ENCODE measurements at places on chromosomes 11 and 22.

DNA sequence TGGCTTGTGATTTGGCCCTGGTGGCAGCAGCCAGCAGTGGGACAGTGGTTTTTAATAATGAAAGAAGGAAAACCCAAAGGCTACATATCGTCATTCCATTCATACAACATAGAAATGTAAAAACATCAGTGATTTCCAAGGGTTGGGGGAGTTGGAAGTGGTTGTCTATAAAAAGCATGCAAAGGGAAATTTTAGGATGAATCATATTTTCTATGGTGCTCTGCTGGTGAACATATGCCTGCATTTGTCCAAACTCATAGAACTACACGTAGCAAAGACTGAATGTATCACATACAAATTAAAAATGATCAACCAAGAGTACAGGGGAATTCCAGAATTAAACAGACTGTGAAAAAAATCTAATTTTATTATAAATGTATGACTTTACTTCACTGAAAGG is 11.1 kb downstream of the OR5B3 start:
- DNase-seq = no peak

- DNase-seq = no peak
Observed at GRCh38 chr11:7467652-7468051, 17.7 kb upstream of the OLFML1 start.

DNA sequence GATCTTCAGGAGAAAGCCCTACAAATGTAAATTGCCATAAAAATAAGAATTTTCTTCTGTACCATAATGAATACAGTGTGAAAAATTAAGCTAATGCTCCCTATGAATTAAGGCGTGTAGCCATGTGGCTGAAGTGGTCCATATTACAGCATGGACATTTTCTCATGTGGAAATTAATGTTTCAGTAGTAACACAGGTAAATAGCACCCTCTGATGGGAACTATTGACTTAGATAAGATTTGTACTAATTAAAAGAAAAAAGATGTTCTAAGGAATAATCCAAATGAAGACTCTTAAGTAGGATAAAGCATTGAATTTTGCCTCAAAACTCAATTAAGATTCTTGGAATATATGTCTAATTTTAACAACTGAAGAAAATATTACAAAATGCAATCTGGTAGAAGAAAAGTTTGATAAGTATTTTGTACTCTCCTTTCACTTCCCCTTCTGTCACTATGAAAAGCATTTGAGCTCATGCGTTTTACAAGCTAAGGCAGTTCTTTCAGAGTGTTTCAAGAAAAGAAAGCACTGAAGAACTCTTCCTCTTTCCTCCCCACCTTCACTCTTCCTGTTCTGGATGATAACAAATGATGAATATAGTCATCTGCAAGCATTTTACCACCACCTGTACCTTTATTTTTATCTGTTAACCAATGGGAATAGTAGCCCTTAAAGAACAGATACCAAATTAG is 9.9 kb upstream of the OR8D2 start:
- DNase-seq = no peak

DNA sequence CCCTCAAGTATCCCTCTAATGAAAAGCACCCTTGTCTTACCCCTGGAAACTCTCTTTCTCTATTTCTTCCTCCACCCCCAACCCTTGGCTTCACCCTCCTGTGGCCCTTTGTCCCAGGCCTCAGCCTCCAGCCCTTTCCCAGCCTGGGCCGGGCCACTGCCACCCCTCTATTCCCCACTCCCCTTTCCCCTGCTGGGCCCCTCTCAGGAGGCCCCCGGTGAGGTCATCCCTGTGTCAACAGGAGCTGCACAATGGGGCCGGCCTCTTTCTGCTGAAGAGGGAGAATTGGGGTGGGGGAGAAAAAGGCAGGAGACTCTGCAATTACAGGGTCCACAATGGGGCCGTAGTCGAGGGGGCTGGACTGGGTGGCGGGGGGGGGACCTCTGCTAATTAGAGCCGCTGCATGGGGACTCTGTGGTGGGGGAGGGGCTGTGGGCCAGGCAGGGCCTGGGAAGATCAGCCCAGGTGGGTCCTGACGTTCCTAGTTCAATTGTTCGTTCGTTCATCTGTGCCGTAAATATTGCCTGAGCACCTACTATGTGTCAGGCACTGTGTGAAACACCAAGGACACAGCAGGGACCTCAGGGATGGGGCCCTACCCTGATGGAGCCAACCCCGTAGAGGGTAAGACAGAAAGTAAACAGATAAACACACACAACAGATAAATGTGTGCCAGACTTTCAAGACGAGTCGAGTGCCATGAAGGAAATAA is 18.5 kb upstream of the MPPED1 start:
- DNase-seq = no peak

DNA sequence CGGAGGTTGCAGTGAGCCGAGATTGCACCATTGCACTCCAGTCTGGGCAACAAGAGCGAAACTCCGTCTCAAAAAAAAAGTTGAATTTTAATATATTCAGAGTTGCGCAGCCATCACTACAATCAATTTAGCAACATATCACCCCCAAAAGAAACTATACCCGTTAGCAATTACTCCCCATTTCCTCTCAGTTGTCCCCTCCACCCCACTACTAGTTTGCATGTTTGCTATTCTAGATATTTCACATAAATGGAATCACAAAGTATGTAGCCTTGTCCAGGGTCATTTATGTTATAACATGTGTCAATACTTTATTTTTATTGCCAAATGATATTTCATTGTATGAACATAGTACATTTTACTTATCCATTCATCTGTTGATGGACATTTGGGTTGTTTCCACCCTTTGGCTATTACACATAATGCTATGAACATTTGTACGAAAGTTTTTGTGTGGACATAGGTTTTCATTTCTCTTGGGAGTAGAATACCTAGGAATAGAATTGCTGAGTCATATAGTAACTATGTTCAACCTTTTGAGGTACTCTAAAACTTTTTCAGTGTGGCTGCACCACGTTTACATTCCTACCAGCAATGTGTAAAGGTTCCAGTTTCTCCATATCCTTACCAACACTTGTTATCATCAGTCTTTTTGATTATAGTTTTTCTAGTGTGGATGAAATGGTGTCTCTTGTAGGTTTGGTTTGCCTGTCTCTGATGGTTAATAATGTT is 2.2 kb downstream of the ZNF143 start:
- DNase-seq = peak; percentile 34

- DNase-seq = no peak
Observed at GRCh38 chr11:44277196-44278090, 32.5 kb downstream of the ALX4 start.

DNA sequence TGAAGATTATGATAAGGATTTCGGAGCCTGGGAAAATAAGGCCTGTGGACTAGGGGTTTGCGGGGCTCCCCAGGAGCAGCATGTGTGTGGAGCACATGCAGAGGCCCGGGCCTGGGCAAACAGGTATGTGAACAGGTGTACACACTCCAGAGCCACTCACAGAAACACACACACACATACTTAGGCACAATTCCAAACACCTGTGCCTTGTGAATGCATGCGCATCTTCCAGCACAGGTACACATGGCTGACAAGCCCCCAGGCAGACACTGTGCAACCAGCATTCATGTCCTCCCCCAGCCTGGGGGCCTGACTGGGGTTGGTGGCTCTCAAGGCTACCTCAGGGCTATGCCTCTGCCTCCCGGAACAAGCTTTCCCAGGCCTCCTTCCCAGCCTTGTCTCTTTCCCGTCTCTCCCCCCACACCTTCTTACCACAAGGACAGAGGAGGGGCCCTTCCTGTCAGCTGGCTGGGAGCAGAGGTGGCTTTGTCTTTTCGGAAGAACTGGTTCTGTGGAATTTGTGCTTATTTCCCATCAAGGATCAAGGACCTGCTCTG is 2.6 kb upstream of the P2RY6 start:
- no peak for DNase-seq

GRCh38 chr11:85483861-85484260 is 143.3 kb downstream of the DLG2 start:
- no peak for DNase-seq

DNA sequence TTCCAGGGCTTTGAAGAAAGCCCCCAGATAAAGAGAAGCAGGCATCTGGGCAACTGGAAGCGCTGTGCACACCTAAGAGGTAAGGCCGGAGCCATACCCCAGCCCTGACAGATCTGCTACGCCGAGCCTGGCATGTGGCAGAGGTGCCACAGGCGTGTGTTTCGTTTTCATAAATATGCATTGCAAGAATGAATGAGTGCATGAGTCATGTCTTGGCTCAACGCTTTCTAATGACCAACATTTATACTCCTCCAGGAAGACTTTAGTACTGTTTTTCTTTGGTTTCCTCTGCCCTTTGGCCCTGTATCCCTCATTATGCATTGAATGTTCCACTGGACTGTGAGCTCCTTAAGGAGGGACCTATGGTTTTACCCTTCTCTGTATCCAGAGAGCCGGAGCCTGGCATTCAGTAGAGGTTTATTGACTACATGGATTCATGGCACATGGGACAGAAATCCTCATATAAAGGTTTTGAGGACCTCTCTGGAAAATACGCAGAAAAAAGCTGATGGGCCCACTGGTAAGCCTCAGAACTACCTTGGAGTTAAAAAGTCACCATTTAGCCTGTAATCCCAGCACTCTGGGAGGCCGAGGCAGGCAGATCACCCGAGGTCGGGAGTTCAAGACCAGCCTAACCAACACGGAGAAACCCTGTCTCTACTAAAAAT is 38.9 kb upstream of the CSNK2A3 start:
- no peak for DNase-seq

GRCh38 chr22:49237703-49238102 is 590.0 kb downstream of the BRD1 start:
- DNase-seq = no peak

GRCh38 chr11:88480223-88480622 is 142.7 kb upstream of the CTSC start:
- no peak for DNase-seq

- DNase-seq = no peak
Observed at GRCh38 chr11:95547186-95547585, 242.4 kb downstream of the FAM76B start.

DNA sequence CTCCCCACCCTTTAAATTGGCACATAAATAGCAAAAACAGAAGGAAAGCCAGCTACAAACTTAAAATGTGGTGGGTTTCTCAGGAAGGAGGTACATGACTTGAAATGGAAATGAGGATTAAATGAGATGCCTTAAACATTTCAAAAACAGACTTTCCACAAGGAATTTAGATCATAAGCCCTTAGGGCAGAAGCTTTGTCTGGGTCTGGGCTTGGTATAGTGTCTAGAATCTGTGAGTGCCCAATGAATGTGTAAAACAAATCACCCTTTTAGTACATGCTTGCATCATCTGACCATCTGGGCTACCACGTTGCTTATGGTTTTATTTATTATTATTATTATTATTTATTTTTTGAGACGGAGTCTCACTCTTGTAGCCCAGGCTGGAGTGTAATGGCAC is 37.1 kb upstream of the CREB3L1 start:
- DNase-seq = no peak

DNA sequence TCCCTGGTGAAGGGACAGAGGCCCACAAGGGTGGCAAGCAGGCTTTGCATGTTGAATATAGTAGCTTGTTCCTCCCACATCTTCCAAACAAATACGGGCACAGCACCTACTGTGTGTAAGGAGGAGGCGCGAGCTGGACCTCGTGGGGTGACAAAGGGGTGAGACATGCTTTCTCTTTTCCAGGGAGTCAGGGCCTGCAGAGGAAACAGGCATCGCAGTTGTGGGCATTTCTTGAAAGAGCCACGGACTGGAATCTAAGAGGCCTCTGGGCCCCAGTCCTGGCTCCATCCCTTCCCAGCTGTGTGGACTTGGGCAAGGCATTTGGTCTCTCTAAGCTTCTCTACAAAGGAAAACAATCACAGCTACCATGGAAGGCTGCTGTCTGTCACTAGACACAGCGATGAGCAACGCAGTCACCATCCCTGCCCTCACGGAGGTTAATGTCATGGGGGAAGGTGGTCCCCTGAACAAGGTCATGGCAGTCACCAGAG is 13.0 kb upstream of the CDC42EP1 start:
- no peak for DNase-seq

DNA sequence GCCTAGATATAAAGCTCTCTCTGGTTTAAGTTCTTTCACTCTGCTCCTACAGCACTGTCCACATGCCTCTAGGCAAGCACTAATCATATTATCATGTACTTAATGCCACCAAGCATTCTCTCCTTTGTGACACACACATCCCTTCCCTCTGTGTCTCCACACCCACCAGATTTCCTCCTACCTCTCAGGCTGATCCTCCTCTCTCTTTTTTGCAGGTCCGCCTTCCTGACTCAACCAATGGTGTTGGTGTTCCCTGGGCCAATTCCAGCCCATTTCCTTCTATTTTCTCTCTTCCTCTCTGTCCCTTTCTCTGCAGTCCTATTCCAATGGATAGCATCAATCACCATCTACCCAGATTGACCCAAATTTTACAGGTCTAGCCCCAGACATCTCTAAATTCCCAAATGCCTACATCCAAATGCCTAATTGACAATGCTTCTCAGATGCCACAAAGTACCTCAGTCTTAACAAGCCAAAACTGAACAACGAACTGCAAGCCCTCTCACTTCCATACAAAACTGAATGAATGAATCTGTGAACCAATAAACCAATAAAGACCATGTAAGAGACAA is 504 bp upstream of the ZNF215 start:
- DNase-seq = no peak

DNA sequence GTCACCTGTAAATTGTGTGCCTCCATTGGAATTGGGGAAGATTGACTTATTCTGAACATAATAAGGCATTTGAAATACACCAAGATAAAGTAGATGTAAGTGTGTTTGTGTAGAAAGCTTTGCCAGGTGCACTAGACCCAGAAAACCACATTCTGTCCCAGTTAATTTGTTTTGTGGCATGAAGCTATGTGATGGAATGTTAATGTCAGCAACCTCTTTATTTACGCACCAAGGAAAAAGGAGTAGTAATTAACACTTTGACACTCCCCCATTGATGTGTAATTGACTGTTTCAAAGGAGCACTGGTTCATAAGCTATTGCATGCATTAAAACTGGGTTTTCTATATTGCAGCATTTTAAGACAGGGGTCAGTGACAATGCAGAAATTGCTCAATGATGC is 14.3 kb downstream of the EIF3M start:
- no peak for DNase-seq

- DNase-seq = no peak
Observed at GRCh38 chr11:17563961-17564686, 17.1 kb downstream of the OTOG start.

- no peak for DNase-seq
Observed at GRCh38 chr11:120830085-120830620, 193.7 kb upstream of the TBCEL start.

DNA sequence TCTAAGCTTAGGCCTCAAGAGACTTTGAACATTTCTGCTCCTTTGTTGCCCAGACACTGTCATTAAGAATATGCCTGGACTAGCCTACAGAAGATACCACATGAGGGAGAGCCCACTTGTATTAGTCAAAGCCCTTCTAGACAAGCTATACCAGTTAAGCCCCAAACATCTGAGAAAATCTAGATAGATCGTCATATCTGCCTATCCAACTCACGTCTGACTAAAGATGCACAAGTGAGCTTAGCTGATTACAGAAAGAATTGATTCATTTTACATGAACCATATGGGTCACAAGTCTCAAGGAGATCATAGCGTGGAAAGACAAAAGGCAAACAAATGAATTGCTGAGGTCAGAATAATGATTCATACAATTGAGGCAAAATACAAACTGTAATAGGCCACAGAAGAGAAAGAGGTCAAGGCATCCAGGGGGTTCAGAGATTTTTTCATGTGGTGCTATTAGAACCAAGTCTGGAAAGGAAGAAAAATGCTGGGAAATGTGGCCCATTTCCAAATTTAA is 1155.5 kb upstream of the TENM4 start:
- DNase-seq = no peak

GRCh38 chr11:125348674-125349309 is 147.3 kb downstream of the FEZ1 start:
- peak; percentile 10 for DNase-seq

- no peak for DNase-seq
Observed at GRCh38 chr11:3627291-3627690, 14.5 kb downstream of the ART5 start.
